CD4-positive, alpha-beta T cell (primary cell): ENCODE measurements at places on chromosomes 16 and 17. TPM values are rescaled to one million over a fixed set of nuclear protein-coding genes. Genes with fewer than 3 reads are reported as not detected.

Gene SYT17
- not detected for total RNA-seq

Gene CTRL
- total RNA-seq, result 19.5 TPM

Gene SLFN14
- total RNA-seq, result not detected

Gene RAB11FIP4
- 86.4 TPM for total RNA-seq

Gene TBC1D3H
- not detected for total RNA-seq

Gene C1QTNF8
- total RNA-seq, result not detected

Gene AGRP
- not detected for total RNA-seq

Gene CD300C
- 0.50 TPM for total RNA-seq

Gene EFCAB5
- 0.53 TPM for total RNA-seq

Gene OR4D1
- total RNA-seq, result 0.70 TPM

Gene LCAT
- 6.3 TPM for total RNA-seq

Gene ULK2
- total RNA-seq, result 17.1 TPM

Gene NUP85
- total RNA-seq, result 89.2 TPM

Gene CDK5R1
- 22.5 TPM for total RNA-seq

Gene HOXB1
- total RNA-seq, result not detected

Gene HGS
- 118 TPM for total RNA-seq

Gene RPH3AL
- total RNA-seq, result 2.8 TPM

Gene GCGR
- not detected for total RNA-seq
